ENCODE measurements at places on chromosomes 3 and 15.

GRCh38 chr15:44792715-44793114 lies 56.4 kb downstream of the TRIM69 start:
- no peak for DNase-seq

DNA sequence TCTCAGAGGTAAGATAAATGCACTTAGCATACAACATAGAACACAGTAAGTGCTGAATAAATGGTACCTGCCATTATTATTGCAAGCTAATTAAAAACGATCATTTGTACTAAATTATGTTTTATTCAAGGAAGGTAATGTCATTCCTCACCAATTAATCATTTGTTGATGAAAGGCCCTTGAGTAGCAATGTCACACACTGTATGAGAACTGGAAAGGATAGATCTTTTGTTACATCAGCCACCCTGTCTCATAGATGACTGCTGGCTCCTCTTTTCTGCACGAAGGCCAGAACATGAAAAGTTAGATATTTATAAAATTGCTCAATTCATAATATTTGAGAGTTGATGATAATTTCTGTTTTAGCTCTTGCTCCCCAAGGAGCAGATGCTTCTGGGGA lies 415.4 kb downstream of the RBMS3 start:
- no peak for DNase-seq

DNA sequence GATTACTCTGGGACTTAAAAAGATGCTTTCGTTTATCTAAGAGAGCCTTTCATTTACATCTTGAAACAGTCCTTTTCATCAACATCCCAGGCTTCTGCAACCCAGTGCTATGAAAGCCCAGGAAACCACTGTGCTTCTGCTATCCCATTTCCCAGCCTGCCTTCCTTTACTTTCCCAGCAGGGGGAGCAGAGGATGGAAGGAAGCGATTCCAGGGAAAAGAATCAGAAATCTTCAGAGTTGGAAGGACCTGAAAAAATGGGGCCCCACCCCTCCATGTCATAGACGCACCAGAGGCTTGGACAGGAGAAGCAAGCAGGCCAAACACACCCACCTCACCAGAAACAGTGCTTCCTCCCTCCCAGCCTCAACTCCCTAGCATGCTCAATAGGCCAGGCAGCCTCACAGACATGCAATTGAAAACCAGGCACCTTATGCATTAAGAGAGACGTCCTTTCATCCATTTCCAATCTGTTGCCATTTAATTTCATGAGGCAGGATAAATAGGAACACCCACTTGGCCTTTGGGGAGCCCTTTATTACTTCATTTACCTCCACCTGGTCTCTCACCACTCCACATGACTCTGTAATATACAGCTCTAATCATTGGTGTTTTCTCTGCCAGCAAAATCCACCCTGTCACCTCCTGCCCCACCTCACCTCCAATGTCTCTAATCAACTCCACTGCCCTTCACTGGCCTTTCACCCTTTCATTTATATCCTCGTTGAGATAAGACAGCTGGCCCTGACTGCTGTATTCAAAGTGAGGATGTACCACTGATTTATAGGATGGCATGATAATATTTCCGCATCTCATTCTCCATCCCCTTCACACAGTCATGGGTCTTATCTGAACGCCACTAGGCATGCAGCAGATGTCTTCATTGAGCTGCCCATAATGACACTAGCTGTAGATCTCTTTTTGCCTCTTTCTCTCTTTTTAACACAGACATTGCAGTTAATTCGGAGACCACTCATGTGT lies 583.9 kb downstream of the NTRK3 start:
- DNase-seq: peak; percentile 38

- no peak for DNase-seq
Observed at GRCh38 chr3:133124511-133124910, 86.3 kb downstream of the TMEM108 start.

DNA sequence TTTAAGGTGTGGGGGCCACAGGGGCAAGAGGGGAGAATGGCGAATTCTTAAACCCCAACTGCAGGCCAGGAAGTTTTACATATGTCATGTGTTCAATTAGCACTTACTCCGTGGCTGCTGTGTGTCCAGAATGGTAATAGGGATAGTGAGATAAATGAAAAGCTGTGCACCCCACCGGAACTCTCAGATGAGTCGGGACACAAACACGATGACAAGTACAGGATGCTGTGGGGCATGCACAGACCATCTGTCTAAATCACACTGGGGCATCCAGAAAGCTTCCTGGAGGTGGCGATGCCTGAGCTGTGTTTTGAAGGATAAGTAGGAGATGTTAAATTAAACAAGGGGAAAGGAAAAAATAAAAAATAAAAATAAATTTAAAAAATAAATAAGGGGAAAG lies 18.3 kb upstream of the TMEM158 start:
- DNase-seq: no peak

DNA sequence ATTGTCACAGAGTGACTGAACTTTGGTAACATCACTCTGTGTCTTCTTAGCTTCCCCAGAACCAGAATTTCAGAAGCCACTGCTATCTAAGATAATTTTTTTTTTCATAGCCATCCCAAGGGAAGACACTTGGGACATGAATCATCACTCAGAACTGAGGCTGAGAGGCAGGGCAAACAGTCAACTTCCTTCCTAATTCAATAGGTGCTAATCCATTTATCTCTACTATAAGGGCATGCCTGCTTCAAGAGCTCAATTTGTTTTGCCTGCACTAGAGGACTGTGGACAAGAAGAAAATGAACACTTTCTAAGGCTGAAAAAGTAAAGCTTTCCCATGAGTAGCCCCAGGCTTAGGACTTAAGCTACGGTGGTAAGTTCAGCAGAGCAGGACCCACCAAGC lies 56.7 kb upstream of the MYRIP start:
- DNase-seq: no peak

DNA sequence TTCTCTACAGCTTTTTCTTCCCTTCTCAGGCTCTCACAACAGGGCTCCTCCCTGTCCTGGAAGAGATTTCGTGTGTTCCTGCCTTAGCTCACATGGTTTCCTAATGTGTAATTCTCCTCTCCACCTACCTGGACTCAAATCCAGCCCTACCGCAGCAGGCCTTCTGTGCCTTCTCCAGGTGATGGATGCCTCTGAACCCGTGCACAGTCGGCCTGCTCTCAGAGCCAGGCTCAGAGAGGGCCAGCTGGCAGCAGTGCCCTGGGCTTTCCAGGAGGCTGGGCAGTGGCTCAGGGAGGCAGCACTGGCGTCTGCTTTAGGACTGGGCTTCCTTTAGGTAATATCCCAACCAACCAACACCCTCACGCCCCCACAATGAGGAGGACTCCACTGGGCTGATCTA lies 123.2 kb upstream of the TMC3 start:
- no peak for DNase-seq

DNA sequence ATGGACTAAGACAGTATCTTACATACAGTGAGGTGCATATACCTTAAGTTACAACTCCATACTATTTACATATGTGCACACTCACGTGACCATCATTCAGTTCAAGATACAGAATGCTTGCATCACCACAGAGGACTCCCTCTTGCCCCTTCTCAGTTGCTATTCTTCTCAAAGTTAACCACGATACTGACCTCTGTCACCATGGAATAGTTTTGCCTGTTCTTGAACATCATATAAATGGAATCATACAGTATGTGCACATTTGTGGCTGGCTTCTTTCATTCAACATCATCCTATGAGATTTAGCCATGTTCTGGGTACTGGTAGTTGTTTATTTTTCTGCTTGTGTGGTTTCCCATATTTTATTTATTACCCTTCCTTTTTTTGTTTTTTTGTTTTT lies 10.4 kb upstream of the ZSCAN2 start:
- no peak for DNase-seq

GRCh38 chr3:172384836-172385235 lies 63.4 kb downstream of the GHSR start:
- DNase-seq: no peak

GRCh38 chr3:14150491-14151230 lies 25.8 kb downstream of the TMEM43 start:
- DNase-seq: no peak

DNA sequence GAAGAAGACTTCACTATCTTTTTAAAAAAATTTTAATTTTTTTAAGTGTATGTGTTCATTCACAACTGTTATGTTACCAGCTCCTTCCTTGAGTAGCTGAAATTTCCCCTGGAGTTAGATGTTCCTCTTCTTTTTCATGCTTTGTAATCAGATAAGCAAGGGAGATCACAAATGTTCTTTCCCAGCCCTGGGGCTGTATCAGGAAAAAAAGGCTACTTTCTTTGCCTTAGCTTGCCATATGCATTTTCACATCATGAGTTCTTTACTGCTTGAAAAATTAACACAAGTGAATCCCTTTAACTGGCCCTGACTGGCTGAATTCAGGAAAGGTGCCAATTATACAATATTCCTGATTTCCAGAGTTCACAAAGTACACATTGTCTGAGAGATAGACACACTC lies 353.2 kb upstream of the ATP11B start:
- DNase-seq: no peak

All from neural crest cell (in vitro differentiated cells).